Suprapubic skin (tissue), 4 donors: ENCODE measurements at places on chromosomes 11 and 22. TPM values are rescaled to one million over a fixed set of nuclear protein-coding genes. Genes with fewer than 3 reads are reported as not detected.
A peak's percentile ranks its signal among the peaks of the same experiment; 100 is the strongest.

GRCh38 chr11:94750319-94751217 is 17.6 kb upstream of the AMOTL1 start:
- peak overlapping the region; percentile 42 for H3K27ac ChIP-seq
- peaks cover 40% of the 10 kb centered on the region for H3K4me1 ChIP-seq
- H3K36me3 ChIP-seq = no peaks in the 10 kb centered on the region
- no peak overlapping the region for H3K4me3 ChIP-seq
- H3K27me3 ChIP-seq = no peaks in the 10 kb centered on the region

The VSTM5 gene
- total RNA-seq = not detected

DNA sequence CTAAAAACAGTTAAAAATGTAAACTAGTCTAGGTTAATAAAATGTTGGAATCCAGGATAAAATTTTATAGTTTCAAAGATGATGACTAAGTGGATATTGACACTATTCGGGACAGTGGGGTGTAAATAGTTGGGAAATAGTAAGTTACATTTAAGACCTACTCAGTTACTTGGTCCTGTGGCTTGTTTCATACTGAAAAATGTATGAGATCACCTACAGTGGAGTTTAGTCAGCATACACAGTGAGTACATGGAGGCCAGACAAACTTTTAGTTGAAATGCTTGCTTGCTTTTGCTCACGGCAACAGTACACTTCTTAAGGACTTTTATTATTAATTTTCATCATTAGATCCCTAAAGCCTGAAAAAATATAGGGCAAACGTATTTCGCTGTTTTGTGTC is 16.1 kb downstream of the TRIM22 start:
- no peak overlapping the region for H3K4me3 ChIP-seq
- DNase-seq = no peak
- no peaks in the 10 kb centered on the region for H3K27me3 ChIP-seq
- no peaks in the 10 kb centered on the region for H3K4me1 ChIP-seq

GRCh38 chr11:129546266-129546665 is 170.6 kb downstream of the BARX2 start:
- no peaks in the 10 kb centered on the region for H3K27me3 ChIP-seq
- no peak overlapping the region for H3K4me3 ChIP-seq
- no peak overlapping the region for H3K27ac ChIP-seq
- no peak for DNase-seq
- H3K36me3 ChIP-seq = no peaks in the 10 kb centered on the region

DNA sequence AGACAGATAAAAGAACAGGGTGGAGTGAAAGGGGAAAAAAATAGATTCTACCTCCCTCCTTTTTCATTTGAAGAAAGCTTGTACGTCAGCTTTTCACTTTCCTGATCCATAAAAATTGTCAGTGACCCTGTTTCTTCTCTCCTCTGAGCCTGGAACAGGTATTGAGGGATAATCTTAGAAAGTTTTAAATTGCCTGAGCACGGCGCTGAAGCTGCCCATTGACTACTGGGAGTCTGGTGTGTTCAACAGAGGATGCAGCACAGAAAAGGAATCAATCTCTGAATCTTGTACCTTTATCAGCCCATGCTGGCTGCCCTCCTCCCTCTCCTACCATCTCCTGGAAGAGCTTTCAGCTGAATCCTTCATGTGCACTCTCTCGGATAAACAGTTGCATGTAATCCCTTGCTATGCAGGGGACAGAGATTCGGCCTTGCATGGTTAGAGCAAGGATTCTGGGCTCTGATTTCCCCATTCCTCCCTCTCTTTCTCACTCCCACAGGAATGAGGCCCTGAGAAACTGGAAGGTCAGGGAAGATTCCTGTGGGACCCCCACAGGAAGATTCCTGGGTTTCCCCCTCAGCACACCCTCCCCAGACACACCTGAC is 162.4 kb upstream of the SYN3 start:
- no peaks in the 10 kb centered on the region for H3K36me3 ChIP-seq
- H3K27me3 ChIP-seq = no peaks in the 10 kb centered on the region
- no peaks in the 10 kb centered on the region for H3K4me1 ChIP-seq
- peak overlapping the region; percentile 64 for H3K27ac ChIP-seq
- no peak for DNase-seq
- peak overlapping the region; percentile 33 for H3K4me3 ChIP-seq

DNA sequence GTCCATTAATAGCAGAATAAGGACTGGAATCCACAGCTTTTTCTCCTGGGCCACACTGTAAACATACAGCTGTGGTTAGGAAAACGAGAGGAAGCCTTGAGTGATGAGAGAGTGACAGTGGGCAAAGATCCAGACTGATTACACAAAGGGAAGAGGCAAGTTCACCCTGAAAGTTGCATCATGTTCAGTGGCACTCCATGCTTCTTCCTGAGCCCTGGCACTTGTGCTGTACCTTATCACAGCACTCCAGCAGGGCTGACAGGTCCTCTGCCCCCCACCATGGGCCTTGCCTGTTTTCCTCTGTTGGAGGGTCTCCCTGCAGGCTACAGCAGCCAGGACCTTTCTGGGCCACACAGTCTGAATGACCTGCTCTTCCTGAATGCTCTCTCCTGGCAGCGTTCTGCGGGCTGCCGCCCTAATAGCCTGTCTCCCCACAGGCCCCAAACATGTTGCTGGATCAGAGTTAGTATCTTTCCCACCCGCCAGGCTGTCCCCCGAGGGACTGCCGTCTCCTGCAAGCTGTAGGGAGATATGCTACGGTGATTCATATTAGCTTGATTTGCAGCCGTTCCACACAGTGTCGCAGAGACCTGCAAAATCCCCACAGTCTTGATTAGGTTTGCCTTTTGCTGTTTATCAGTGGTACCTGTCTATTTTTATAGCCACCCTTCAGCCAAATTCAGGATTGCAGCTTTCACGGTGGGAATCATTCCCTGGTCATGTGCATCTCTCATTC is 60.2 kb downstream of the NTM start:
- DNase-seq = no peak
- H3K27me3 ChIP-seq = no peaks in the 10 kb centered on the region
- peaks cover 5% of the 10 kb centered on the region for H3K4me1 ChIP-seq
- no peak overlapping the region for H3K27ac ChIP-seq
- no peak overlapping the region for H3K4me3 ChIP-seq
- H3K36me3 ChIP-seq = no peaks in the 10 kb centered on the region

DNA sequence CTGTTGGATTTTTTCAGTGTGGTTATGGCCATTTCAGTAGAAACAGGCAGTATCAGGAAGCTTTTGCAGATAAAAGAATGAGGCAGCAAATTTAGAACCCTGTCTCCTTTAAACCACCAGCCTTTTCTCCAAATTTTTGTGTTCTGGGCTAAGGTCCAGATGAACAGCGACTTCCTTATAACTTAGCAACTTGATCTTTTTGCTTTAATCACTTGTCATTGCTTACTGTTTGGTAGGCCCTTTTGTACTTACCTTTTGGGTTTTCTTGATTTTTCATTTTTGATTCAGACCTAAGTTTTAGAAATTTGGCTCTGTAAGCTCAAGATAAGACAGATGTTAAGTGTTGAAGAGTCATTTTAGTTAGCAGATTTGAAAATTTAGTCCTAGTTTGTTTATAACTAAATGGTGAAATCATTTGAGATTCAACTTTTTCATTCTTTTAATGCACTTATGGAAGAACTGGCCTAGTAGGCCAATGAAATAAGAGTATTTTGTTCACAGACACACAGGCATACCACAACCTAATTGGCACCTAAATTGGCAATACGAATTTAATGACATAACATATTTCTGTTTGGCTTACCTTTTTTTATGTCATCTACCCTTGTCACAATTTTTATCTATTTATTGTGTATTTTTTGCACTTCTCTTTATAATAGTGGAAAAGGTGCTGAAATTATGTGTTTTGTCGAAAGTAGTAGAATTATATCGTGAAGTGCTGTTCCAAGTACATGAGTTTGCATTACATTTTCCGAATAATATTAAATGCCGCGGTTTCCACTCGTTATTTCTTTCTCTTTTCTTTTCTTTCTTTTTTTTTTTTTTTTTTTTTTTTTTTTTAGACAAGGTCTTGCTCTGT is 2.1 kb downstream of the RTN3 start:
- no peaks in the 10 kb centered on the region for H3K36me3 ChIP-seq
- no peaks in the 10 kb centered on the region for H3K27me3 ChIP-seq

The GSTT2B gene
- 13.5 TPM for total RNA-seq

The TRIM6 gene
- total RNA-seq = 0.72 TPM

GRCh38 chr22:19823902-19824211 is 30.8 kb downstream of the GNB1L start:
- H3K4me3 ChIP-seq = no peak overlapping the region
- no peaks in the 10 kb centered on the region for H3K36me3 ChIP-seq
- peak; percentile 62 for DNase-seq
- no peak overlapping the region for H3K27ac ChIP-seq

The ARVCF gene
- 27.4 TPM for total RNA-seq

DNA sequence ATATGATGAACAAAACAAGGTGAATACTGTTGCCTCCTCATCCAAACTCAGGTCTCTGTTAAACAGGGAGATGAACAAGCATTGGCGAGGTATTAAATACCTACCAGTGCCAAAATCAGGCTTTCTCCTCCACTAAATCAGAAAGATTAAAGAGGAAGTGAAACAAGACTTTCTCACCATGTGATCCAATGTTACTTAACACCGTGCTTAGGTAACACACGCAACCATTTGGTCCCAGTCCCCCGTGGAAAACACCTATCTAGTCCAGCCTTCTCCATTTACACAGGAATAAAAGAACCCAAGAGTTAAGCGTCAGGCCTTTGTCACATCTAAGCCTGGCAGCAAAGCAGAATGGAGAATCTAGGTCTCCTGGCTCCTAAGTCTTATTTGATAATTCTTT is 34.5 kb downstream of the TENM4 start:
- H3K4me1 ChIP-seq = peaks cover 5% of the 10 kb centered on the region
- H3K4me3 ChIP-seq = no peak overlapping the region
- no peaks in the 10 kb centered on the region for H3K27me3 ChIP-seq
- H3K27ac ChIP-seq = no peak overlapping the region
- no peaks in the 10 kb centered on the region for H3K36me3 ChIP-seq

- H3K4me1 ChIP-seq = peaks cover 66% of the 10 kb centered on the region
- H3K4me3 ChIP-seq = peak overlapping the region; percentile 69
- peak; percentile 73 for DNase-seq
- peak overlapping the region; percentile 70 for H3K27ac ChIP-seq
Measured at GRCh38 chr11:118610225-118610772, 2.9 kb downstream of the PHLDB1 start.

The MYBPC3 gene
- not detected for total RNA-seq

The KRTAP5-1 gene
- 1.2 TPM for total RNA-seq

DNA sequence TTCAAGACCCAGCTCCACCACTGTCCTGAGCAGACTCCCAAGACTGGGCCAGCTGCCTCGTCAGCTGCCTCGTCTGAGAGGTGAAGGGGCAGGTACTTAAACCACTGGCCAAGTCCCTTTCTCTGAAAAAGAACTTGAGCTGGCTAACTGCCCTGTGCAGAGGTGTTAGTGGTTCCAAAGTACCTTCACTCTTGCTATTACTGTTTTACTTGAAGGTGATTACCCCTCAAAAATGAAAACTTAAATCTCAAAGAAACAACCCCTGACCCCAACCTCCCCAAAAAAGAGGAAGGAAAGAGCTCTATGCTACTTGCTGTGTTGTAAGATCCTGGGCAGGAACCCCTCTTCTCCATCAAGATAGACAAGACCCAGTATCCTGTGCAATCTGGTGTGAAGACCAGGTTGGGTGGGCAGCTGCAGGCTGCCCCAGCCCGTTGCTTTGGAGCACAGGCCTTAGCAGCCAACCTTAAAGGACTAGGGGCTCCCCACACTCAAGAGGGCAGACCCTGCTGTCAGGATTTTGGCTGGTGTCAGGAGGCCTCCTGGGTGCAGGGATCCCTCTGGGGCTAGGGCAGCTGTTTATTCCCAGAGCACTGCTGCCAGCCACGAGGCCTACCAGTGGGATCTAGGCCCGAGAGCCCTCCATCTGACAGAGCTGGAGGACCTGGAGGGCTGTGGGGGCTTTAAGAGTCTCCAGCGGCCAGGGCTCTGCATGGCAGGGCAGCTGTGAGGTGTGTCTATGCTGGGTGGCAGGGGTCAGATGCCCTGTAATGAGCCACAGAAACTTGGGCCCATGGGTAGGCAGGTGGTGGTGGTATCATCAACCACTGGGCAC is 13.0 kb downstream of the GUCD1 start:
- H3K36me3 ChIP-seq = peaks cover 67% of the 10 kb centered on the region
- H3K4me3 ChIP-seq = no peak overlapping the region
- H3K4me1 ChIP-seq = peaks cover 23% of the 10 kb centered on the region
- no peaks in the 10 kb centered on the region for H3K27me3 ChIP-seq
- DNase-seq = no peak

- peak overlapping the region; percentile 48 for H3K27ac ChIP-seq
- H3K4me1 ChIP-seq = peaks cover 69% of the 10 kb centered on the region
- H3K36me3 ChIP-seq = peaks cover 18% of the 10 kb centered on the region
- no peak overlapping the region for H3K4me3 ChIP-seq
- H3K27me3 ChIP-seq = no peaks in the 10 kb centered on the region
Measured at GRCh38 chr11:126406368-126406767, 50.9 kb downstream of the ST3GAL4 start.

The DYNC2H1 gene
- total RNA-seq = 14.7 TPM

The ST14 gene
- total RNA-seq = 94.5 TPM

The UBQLN3 gene
- not detected for total RNA-seq

- H3K27ac ChIP-seq = no peak overlapping the region
- DNase-seq = no peak
- H3K4me3 ChIP-seq = no peak overlapping the region
- peaks cover 38% of the 10 kb centered on the region for H3K27me3 ChIP-seq
- H3K36me3 ChIP-seq = no peaks in the 10 kb centered on the region
Measured at GRCh38 chr22:44605486-44605885, 96.5 kb upstream of the PRR5 start.

The ANO5 gene
- total RNA-seq = 0.49 TPM

The SLC22A25 gene
- not detected for total RNA-seq

The MYEOV gene
- 9.9 TPM for total RNA-seq

- no peak overlapping the region for H3K4me3 ChIP-seq
- peaks cover 18% of the 10 kb centered on the region for H3K36me3 ChIP-seq
- no peaks in the 10 kb centered on the region for H3K27me3 ChIP-seq
- peak; percentile 62 for DNase-seq
- H3K4me1 ChIP-seq = peaks cover 5% of the 10 kb centered on the region
Measured at GRCh38 chr11:124644426-124645280, 22.0 kb downstream of the TBRG1 start.

The SLC1A2 gene
- 1.0 TPM for total RNA-seq

The MMP12 gene
- total RNA-seq = not detected

DNA sequence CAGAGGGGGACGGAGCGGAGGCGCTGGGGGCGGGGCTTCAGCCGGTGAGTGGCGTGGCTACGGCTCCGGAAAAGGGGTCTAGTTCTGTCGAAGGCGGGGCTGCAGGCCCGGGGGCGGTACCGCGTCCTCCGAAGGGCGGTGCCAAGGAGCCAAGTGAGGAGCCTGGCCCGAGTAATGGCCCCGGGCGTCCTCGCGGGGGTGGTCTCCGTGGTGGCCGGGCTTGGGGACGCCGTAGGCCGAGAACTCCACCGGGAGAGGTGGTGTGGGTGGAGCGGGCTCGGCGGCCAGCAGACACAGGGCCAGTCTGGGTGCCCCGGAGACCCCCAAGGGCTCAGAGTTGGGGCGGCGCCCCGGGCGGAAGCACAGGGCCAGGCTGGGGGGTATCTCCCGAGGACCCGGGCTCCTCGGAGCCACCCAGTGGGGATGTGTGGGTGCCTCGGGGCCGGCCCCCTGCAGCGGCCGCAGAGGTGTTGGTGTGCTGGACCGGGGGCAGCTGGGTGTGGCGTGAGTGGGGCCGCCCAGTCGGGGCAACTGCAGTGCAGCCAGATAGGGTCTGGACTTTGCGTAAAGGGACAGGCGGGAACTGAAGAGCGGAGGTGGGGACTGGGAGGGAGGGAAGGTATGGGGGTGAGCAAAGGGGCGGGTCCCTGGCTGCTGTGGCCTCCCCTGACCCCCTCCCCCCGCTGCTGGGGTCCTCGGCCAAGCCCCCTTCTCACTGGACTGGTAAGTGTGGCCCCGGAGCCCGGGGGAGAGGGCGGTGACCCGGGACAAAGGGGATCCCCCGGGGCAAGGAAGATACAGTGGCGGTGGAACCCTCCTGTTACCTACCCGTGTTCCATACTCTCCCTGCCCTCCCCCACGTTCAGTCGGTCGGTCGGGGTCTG is 838 bp downstream of the FKBP2 start:
- peaks cover 32% of the 10 kb centered on the region for H3K36me3 ChIP-seq
- peaks cover 80% of the 10 kb centered on the region for H3K4me1 ChIP-seq
- H3K4me3 ChIP-seq = peak overlapping the region; percentile 84
- peak overlapping the region; percentile 97 for H3K27ac ChIP-seq
